ENCODE measurements at places on chromosomes 5 and 9.

DNA sequence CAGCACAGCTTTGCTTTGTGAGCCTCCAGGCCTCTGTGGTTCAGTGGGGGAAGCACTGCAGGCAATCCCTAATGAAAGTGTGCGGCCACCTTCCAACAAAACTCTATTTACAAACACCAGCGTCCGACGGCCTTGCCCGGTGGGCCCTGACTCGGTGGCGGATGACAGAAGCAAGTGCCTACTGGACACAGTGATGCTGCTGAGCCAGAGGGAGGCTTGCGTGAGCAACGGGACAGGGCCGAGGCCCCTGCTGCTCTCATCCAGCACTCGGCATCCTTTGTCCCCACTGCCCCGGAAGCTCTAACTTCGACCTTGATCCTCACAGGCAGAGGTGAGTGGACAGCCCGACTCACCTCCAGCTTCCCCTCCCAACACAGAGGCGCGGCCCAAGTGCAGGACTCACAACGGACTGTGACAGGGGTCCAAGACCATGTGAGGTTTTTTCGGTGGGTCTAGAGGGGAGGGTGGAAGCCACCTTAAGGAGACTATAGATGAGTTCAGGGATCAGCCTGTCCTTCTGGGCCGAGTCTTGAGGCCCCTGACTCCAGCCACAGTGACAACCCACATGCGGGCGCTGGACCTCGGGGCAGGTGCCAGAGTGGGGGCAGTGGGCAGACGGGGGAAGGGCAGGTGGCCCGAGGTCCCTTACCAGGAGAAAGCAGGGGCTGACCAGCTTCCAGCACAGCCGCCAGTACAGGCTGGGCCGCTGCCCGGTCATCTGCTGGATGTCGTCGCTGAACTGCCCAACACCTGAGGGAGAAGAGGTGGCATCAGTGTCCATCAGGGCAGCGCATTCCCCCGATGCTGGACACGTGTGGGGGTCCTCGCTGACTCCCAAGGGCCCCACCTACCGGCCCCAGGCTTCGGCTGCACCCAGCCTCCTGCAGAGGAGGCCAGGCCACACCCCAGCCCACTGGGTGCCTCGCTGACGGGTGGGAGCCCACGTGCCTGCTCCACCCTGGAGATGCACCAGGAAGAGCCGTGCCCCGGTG, 39.4 kb downstream of the SLC6A3 start:
- no peak for DNase-seq

GRCh38 chr5:55371145-55371544, 63.4 kb downstream of the MTREX start:
- no peak for DNase-seq

- DNase-seq = no peak
Measured at GRCh38 chr9:91820949-91821880, 128.8 kb downstream of the ROR2 start.

DNA sequence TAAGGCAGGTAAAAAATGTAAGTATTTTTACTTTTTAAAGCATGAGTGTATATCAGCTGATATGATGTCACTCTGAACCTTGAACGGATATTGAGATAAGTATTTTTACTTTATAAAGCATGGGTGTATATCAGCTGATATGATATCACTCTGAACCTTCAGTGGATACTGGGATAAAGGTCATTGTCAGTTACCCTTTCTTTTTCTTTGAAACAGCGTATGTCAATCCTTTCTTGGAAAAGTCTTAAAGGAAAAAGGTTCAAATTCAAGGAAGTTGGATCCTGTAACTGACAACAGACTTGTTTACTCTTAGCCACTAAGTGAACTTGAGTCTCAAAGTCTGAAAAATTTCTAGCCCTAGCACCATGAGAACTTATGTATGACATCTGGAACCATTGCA, 61.7 kb upstream of the IFNK start:
- no peak for DNase-seq

GRCh38 chr5:151080613-151081430, at the start of gene TNIP1:
Gene TNIP1, minus strand, starts transcription at chr5:151081034. Its CDS starts 15,939 bp downstream, at chr5:151065095.
- DNase-seq = peak; percentile 87

DNA sequence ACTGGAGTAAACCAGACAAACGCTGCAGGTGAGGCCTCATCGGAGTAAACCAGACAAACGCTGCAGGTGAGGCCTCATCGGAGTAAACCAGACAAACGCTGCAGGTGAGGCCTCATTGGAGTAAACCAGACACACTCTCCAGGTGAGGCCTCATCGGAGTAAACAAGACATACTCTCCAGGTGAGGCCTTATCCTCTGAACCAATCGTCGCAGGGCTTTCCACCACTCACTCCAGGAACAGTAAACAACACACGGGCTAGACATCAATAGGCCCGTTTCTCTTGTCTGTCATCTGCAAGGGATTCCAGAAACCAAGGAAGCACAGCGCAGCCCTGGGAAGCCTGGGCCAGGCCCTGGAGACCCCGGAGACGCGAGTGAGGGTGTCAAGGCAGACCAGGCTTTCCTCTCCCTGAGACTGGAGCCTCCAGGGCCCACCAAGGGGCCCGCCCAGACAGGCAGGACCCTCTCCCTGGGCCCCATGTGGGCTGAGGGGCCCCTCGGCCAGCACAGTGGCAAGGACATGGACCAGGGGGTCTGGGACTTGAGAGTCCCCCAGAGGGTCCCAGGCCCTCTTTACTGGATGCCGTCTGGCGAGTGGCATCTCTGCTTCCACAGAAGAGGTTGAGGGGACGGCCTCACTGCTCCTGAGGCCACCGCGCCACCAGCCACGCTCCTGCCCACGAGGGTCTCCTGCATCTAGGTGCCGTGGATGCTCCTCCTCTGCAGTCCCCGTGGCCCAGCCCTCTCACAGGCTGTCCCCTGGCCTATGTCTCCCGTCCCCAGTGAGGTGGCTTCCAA, 26.4 kb upstream of the NSMF start:
- no peak for DNase-seq

DNA sequence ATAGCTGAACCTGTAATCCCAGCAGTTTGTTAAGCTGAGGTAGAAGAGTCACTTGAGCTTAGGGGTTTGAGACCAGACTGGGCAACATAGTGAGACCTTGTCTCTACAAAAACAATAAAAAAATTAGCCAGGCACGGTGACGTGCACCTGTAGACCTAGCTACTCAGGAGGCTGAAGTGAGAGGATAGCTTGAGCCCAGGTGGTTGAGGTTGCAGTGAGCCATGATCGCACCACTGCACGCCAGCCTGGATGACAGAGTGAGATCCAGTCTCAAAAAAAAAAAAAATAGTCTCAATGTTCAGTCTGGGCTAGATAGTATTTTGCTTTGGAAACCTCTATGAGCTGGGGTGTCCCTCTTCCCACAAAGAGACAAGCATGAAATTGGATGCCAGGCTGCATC, 51.9 kb upstream of the IQGAP2 start:
- no peak for DNase-seq

DNA sequence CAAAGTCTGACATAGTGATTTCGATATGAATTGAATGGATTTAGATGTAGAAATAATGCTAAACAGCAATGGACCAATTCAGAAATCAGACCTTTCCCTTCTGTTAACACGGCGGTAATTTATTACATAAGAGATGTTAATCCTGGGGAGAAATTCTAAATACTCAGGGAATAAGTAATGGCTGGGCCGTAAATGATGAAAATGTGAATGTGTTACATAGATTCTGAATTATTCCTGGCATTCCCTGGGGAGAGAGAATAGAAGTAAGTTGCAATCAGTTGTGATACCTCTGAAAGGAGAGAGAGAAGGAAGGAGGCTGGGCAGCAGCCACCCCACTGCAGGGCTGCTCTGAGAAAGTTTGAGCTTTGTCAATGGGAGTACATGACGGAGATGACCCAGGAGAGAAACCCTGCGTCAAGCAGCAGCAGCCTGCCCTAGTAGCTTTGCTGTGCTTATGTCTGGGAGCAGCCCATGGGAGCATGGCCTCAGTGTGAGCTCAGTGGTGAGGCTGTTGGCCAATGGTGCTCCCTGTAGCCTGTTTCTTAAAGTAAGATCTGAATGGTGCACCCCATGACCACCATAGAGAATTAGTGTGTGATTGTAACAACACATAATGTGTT, 420.1 kb downstream of the MTRR start:
- no peak for DNase-seq
